Stimulated activated naive CD8-positive, alpha-beta T cell treated with anti-CD3 and anti-CD28 coated beads, Interleukin-15, Interleukin-2, amounts not matched to agents 100 U/mL and 50 U/mL, for 24 hours (primary cell): ENCODE measurements at places on chromosomes 4 and X.

GRCh38 chrX:39915081-39915480, 182.7 kb downstream of the BCOR start:
- no peak for DNase-seq

- no peak for DNase-seq
Measured at GRCh38 chr4:89056953-89057398, at the start of gene FAM13A. Gene FAM13A, minus strand, starts transcription at chr4:89057185. Its CDS starts 221 bp downstream, at chr4:89056964.

DNA sequence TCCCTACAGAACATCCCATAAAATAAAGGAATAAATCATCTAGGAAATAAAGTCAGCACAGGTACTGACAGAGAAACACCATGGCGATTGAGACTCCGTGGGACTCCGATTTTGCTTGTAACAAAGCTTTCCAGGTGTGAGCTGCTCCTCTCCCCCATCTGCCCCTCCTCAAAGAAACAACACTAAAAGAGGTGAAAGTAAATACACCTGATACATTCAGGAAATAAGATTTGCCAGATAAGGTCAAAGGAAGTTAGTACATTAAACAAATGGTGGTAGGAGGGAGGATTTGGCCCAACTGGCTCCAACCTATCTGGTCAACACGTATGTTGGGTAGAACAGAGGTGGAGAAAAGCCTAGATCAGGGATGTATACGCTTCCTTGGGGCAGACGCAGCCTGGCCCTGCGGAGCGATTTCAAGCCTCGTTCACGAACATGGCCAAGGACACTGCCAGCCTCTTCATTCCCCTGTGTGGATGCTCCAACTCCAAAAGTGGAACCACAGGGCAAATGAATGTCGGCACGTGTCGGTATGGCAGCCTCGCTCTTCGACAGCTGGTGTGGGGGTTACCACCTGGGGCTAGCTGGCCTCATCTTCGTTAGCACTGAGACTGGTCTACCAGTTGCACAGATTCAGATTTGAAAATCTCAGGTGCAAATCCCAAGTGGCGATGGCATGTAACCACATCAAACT, 162.5 kb downstream of the AFAP1 start:
- no peak for DNase-seq

DNA sequence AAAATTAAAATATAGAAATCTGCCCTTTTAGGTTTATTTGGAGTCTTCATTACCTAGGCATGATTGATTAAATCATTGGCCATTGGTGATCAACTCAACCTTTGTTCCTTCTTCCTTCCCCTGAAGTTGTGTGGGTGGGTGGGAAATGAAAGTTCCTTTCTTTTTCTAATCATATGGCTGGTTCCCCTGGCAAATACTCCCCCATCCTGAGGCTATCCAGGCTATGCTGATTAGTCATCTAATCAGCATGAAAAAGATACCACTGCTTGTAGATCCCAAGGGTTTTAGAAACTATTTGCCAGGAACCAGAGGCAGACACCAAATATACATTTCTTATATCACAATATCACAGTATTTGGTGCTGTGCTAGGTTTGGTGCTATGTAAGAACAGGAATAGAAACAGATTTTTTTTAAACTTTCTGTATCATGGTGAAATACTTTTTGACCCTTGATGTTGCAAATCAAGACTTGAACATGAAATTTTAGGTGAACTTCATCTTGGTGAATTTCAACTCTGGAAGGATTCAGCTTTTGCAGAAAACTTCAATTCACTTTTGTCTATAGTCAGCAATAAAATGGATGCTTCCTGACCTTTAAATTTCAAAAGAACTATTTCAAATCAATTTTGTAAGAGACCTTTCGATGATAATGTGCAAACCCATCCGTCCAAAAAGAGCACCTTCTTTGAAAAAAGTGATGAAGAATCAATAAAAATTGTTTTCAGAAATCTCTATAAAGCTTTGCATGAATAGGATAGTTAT, 71.1 kb downstream of the CCSER1 start:
- DNase-seq: no peak

DNA sequence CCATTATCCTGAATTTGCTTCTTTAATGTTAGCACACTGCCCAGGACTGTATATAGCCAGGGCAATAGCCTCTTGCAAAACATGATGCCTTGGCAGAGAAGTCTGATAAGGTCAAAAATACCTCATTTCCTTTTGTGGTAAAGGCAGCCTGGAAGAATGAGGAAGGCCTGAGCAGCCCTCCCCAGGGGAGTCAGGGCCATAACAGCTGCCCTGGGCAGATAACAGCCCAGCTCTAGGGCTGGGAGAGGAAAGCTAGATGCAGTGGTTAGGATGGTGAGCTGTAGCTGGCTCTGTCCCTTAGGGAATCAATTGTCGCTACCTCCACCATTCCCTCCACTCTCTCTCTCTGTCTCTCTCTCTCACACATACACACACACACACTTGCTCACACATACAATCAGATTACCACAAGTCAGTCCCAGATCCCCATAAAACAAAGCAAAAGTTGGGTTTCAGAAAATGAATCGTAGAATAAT, 29.2 kb downstream of the EFHC2 start:
- peak; percentile 10 for DNase-seq

GRCh38 chrX:100931218-100931924, 2.7 kb upstream of the XKRX start:
- DNase-seq: no peak

DNA sequence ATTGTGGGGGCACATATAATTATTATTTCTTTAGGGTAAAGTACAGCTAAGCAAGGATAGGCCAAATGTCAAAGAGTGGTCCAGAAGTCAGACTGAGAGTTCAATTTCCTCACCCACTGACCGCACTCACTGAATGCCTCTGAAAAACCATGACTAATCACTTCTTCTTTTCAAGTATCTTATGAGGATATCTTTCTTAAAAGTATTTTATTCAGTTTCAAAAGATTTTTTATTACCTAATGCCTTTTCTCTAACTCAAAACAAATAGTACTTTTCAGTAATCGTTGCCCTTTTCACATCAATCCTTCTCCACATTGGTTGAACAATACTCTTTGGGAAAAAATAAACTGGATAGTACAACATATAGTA, 61.7 kb upstream of the CAMK2D start:
- DNase-seq: no peak

DNA sequence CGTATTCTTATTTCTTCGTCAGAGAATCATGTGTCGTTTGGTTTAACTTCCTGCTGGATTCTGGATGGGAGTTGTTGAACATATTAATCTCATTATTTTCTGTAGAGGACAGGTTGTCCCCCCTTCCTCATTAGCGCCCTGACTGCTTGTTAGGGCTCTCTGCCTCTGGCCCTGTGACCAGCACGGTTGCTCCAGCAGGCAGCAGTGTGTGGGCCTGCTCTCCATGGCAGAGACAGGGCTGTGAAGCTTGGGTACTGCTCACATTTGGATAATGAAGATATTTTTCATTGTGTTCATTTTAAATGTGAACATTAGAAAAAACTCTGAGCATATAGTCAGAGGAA, 102.7 kb downstream of the KLHL8 start:
- no peak for DNase-seq

- peak; percentile 34 for DNase-seq
Measured at GRCh38 chr4:165207016-165207430, 338 bp upstream of the KLHL2 start.

- DNase-seq: no peak
Measured at GRCh38 chrX:138982365-138982764, 270.8 kb upstream of the FGF13 start.

GRCh38 chrX:39955625-39956024, 142.1 kb downstream of the BCOR start:
- no peak for DNase-seq

GRCh38 chr4:6027392-6027791, 9.2 kb upstream of the C4orf50 start:
- DNase-seq: no peak

GRCh38 chr4:182343453-182343852, 100.3 kb downstream of the TENM3 start:
- DNase-seq: no peak

GRCh38 chr4:17930256-17930655, 91.3 kb downstream of the LCORL start:
- no peak for DNase-seq

GRCh38 chrX:96438803-96439202, 245.8 kb upstream of the DIAPH2 start:
- no peak for DNase-seq

- DNase-seq: no peak
Measured at GRCh38 chr4:3392321-3392720, 49.4 kb upstream of the HGFAC start.

- no peak for DNase-seq
Measured at GRCh38 chrX:52082578-52082977, 13.6 kb upstream of the MAGED4B start.

- DNase-seq: no peak
Measured at GRCh38 chr4:25343671-25344070, 31.1 kb downstream of the ZCCHC4 start.

DNA sequence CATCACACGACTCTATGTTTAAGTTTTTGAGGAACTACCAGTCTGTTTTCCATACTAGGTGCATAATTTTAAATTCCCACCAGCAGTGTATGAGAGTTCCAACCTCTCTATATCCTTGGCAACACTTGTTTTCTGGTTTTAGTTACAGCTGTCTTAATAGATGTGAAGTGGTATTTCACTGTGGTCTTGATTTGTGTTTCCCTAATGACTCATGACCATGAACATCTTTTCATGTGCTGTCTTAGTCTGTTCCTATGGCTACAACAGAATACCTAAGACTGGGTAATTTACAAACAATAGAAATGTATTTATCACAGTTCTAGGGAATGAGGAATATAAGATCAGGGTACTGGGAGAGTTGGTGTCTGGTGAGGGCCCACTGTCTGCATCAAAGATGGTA, 51.5 kb upstream of the GPR78 start:
- DNase-seq: no peak

GRCh38 chr4:183318656-183319055, 1.4 kb downstream of the CLDN22 start:
- DNase-seq: no peak

DNA sequence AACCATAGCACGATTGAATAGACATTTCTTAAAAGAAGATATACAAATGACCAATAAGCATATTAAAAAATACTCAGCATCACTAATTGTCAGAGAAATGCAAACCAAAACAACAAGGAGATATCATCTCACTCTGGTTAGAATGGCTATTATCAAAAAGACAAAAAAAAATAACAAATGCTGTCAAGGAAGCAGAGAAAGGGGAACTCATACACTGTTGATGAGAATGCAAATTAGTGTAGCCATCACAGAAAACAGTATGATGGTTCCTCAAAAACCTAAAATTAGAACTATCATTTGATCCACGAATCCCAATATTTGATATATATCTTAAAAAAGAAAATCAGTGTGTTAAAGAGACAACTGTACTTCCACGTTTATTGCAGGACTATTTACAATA, 71.7 kb upstream of the BANK1 start:
- no peak for DNase-seq

DNA sequence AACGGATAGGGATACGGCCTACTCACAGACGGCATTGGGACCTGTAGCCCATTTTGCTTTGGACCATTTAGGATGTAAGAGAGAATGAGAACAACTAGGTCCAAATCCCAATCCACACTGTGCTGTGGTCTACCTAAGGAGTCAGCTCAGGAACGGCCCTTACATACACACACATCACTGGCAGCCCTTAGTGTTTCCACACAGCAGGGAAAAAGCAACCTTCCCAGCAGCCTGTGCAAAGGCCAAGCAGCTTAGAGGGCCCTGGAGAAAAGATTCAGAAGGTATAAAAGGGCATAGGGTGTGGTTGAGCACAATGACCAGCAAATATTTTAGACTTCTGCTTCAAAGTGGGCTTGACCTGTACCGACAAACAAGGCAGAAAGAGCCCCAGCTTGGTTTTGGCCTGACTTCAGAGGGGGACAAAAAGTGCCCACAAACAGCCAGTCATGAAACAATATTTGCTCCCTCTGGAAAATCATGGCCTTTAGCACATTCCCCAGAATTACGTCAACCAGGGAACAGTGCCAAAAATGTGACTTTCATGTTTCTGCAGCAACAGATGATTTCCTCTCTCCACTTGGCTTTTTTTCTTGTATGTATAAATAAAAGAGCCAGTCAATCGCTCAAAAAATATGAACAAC, 359.5 kb upstream of the FGF16 start:
- DNase-seq: no peak

DNA sequence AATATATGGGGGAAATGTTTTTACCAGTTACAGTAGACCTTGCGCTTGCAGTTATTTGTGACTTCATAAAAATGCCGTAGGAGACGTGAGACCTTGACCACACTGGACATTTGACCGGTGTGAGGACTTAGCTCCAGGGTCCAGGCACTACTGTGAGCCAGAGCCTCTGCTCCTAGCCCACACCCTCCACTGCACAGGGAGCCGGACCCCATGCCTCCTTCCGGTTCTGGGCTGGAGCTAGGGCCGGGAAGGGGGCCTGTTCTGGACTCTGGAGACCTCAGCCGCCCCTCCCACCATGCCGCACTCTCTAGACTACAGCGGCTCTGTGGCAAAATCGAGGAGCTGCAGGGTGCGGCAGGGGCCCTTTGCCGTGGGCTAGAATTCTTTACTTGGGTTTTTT, 5.3 kb downstream of the PCGF3 start:
- DNase-seq: no peak

DNA sequence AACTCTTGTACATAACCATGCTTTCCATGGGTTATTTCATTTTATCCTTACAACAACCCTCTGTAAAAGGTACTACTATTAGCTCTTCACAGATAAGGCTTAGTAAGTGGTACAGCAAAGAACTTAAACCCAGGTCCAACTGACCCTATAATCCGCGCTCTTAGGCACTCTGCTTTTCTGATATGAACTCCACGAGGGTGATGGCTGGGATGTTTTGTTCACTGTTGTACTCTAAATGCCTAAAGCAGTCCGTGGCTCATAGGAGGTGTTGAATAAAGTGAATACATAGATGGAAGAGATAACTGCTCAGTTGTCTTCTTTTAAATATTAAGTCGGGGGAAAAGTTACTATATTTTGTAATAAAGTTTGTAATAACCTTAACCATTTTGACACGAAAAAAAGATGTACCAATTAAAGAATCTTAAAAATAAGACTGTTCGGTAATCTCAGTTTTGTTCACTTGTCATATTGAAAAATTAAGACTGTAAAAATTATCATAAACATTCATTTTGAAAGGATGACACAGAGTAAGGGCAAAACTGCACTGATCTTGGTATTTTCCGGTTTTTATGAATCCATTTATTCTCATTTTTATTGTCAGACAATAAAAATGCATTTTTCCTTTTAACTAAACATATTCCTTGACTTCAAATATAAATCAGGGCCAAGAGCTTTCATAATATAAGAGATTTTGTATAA, 166.5 kb downstream of the FBXW7 start:
- no peak for DNase-seq

- no peak for DNase-seq
Measured at GRCh38 chr4:80340036-80340435, 4.5 kb downstream of the CFAP299 start.

DNA sequence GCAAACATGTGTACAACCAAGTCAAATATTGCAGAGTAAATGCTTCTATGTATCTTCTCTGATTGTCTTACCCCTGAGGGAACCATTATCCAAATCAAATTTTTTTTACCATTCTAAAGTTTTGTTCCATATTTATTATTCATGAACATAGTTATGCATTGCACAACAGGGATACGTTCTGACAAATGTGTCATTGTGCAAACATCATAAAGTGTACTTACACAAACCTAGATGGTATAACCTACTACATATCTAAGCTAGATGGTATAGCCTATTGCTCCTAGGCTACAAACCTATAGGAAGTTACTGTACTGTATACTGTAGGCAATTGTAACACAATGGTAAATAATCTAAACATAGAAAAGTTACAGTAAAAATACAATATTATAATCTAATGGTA, 23.4 kb downstream of the BEX3 start:
- no peak for DNase-seq

- DNase-seq: no peak
Measured at GRCh38 chr4:173450281-173450680, 51.4 kb upstream of the SCRG1 start.

GRCh38 chrX:74408304-74408703, 13.0 kb upstream of the SLC16A2 start:
- no peak for DNase-seq
